ENCODE measurements at places on chromosomes 13 and 19.

GRCh38 chr19:4023600-4024398 is 16.3 kb downstream of the PIAS4 start:
- no peak overlapping the region for H3K4me3 ChIP-seq
- no peaks in the 10 kb centered on the region for H3K27me3 ChIP-seq
- no peak overlapping the region for H3K27ac ChIP-seq
- H3K4me1 ChIP-seq = no peaks in the 10 kb centered on the region

GRCh38 chr19:48121909-48122371 is 11.3 kb upstream of the PLA2G4C start:
- H3K27me3 ChIP-seq = no peaks in the 10 kb centered on the region
- H3K4me3 ChIP-seq = no peak overlapping the region
- peaks cover 19% of the 10 kb centered on the region for H3K4me1 ChIP-seq
- peaks cover 6% of the 10 kb centered on the region for H3K36me3 ChIP-seq
- DNase-seq = no peak

GRCh38 chr13:112996671-112997091 is 27.7 kb downstream of the MCF2L start:
- no peak for DNase-seq
- no peaks in the 10 kb centered on the region for H3K36me3 ChIP-seq
- H3K27me3 ChIP-seq = peaks cover 13% of the 10 kb centered on the region
- H3K27ac ChIP-seq = no peak overlapping the region
- H3K4me1 ChIP-seq = no peaks in the 10 kb centered on the region
- H3K4me3 ChIP-seq = no peak overlapping the region

- H3K27me3 ChIP-seq = peaks cover 13% of the 10 kb centered on the region
- no peaks in the 10 kb centered on the region for H3K4me1 ChIP-seq
- H3K27ac ChIP-seq = no peak overlapping the region
- no peaks in the 10 kb centered on the region for H3K36me3 ChIP-seq
- H3K4me3 ChIP-seq = no peak overlapping the region
Observed at GRCh38 chr13:60612593-60612992, 215.6 kb downstream of the TDRD3 start.

- H3K4me1 ChIP-seq = no peaks in the 10 kb centered on the region
- no peak overlapping the region for H3K27ac ChIP-seq
- no peaks in the 10 kb centered on the region for H3K36me3 ChIP-seq
- DNase-seq = peak; percentile 65
- H3K4me3 ChIP-seq = no peak overlapping the region
- H3K27me3 ChIP-seq = no peaks in the 10 kb centered on the region
Observed at GRCh38 chr13:73259061-73260017, 200.5 kb downstream of the KLF5 start.

GRCh38 chr19:50534478-50534877 is 20.8 kb upstream of the ASPDH start:
- no peak for DNase-seq
- no peaks in the 10 kb centered on the region for H3K36me3 ChIP-seq
- no peaks in the 10 kb centered on the region for H3K27me3 ChIP-seq
- H3K4me1 ChIP-seq = no peaks in the 10 kb centered on the region
- H3K27ac ChIP-seq = no peak overlapping the region

DNA sequence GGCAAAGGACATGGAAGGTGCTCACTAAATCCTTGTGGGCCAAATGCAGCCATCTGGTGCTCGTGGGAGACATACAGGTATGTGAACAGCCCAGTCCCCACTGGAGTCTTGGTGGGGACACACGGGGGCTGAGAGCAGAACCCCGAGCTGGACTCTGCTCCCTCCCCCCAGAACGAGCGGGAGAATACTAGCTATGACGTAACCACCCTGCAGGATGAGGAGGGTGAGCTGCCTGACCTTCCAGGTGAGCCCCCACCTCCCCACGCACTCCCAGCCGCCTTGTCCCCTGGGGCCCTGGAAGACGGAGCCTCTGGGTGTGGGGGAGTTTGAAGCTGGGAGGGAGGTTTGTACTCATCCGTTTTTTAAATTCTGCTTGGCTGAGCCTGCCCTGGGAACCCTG is 13.5 kb upstream of the EBI3 start:
- no peak for DNase-seq
- H3K4me1 ChIP-seq = no peaks in the 10 kb centered on the region
- no peak overlapping the region for H3K27ac ChIP-seq
- no peak overlapping the region for H3K4me3 ChIP-seq
- H3K36me3 ChIP-seq = no peaks in the 10 kb centered on the region
- peaks cover 3% of the 10 kb centered on the region for H3K27me3 ChIP-seq

- no peaks in the 10 kb centered on the region for H3K36me3 ChIP-seq
- no peaks in the 10 kb centered on the region for H3K4me1 ChIP-seq
- no peak for DNase-seq
- H3K27ac ChIP-seq = no peak overlapping the region
- no peak overlapping the region for H3K4me3 ChIP-seq
- H3K27me3 ChIP-seq = peaks cover 4% of the 10 kb centered on the region
Observed at GRCh38 chr19:19230999-19231398, 19.2 kb downstream of the NCAN start.

GRCh38 chr19:6472713-6473112 is 8.6 kb downstream of the CRB3 start:
- H3K4me3 ChIP-seq = no peak overlapping the region
- no peaks in the 10 kb centered on the region for H3K36me3 ChIP-seq
- H3K27ac ChIP-seq = no peak overlapping the region
- no peaks in the 10 kb centered on the region for H3K4me1 ChIP-seq
- H3K27me3 ChIP-seq = peaks cover 13% of the 10 kb centered on the region

DNA sequence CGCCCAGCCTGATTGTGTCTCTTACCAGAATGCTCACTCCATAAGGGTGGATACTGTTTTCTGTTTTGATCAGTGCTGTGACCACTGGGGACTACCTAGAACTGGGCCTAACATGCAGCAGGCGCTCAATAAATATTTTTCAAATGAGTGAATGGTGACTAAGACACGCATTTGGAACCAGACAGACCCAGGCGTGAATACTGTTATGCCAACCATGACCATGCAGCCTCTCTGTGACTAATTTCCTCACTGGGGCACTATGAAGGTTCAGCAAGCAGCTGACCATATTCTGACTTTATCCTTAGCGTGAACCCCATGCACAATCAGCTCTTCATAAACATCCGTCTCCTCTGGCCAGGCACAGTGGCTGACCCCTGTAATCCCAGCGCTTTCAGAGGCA is 13.0 kb upstream of the SPC24 start:
- peaks cover 15% of the 10 kb centered on the region for H3K36me3 ChIP-seq
- H3K4me1 ChIP-seq = peaks cover 38% of the 10 kb centered on the region
- H3K27ac ChIP-seq = peak overlapping the region; percentile 84
- H3K27me3 ChIP-seq = no peaks in the 10 kb centered on the region
- no peak overlapping the region for H3K4me3 ChIP-seq

GRCh38 chr19:17604372-17605025 is 49.0 kb downstream of the COLGALT1 start:
- no peak for DNase-seq
- H3K27ac ChIP-seq = no peak overlapping the region
- H3K4me3 ChIP-seq = no peak overlapping the region
- peaks cover 6% of the 10 kb centered on the region for H3K4me1 ChIP-seq
- no peaks in the 10 kb centered on the region for H3K36me3 ChIP-seq
- peaks cover 15% of the 10 kb centered on the region for H3K27me3 ChIP-seq

DNA sequence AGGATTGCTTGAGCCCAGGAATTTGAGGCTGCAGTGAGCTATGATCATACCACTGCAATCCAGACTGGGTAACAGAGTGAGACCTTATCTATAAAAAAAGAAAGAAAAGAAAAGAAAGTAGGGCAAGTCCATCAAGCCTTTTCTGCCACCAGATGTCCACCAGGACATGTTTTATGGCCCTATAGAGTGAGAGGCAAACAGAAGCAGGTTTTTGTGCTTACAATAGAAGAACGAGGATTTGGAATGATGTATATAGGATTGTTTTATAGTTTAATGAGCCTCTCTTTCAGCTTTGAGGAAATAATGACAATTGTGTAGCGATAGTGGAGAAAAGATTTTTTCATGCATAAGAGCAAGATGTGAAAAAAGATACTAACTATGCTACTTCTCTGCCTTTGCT is 480.5 kb downstream of the KLF12 start:
- no peaks in the 10 kb centered on the region for H3K4me1 ChIP-seq
- H3K27ac ChIP-seq = no peak overlapping the region
- no peak for DNase-seq
- H3K4me3 ChIP-seq = no peak overlapping the region
- no peaks in the 10 kb centered on the region for H3K36me3 ChIP-seq
- H3K27me3 ChIP-seq = no peaks in the 10 kb centered on the region

GRCh38 chr13:47349211-47349610 is 452.4 kb upstream of the HTR2A start:
- no peaks in the 10 kb centered on the region for H3K36me3 ChIP-seq
- no peak overlapping the region for H3K27ac ChIP-seq
- DNase-seq = no peak
- H3K4me3 ChIP-seq = no peak overlapping the region
- no peaks in the 10 kb centered on the region for H3K4me1 ChIP-seq
- H3K27me3 ChIP-seq = no peaks in the 10 kb centered on the region

- peaks cover 3% of the 10 kb centered on the region for H3K4me1 ChIP-seq
- no peak overlapping the region for H3K4me3 ChIP-seq
- no peaks in the 10 kb centered on the region for H3K27me3 ChIP-seq
- H3K36me3 ChIP-seq = no peaks in the 10 kb centered on the region
- DNase-seq = no peak
Observed at GRCh38 chr19:34505321-34506025, 23.9 kb downstream of the WTIP start.
